Activated T-cell treated with anti-CD3 and anti-CD28 coated beads, Interleukin-2, amount 50 U/mL, for 24 hours (primary cell): ENCODE measurements at places on chromosomes 7 and 10.

GRCh38 chr7:43479543-43479942, 103.4 kb upstream of the STK17A start:
- DNase-seq: no peak

DNA sequence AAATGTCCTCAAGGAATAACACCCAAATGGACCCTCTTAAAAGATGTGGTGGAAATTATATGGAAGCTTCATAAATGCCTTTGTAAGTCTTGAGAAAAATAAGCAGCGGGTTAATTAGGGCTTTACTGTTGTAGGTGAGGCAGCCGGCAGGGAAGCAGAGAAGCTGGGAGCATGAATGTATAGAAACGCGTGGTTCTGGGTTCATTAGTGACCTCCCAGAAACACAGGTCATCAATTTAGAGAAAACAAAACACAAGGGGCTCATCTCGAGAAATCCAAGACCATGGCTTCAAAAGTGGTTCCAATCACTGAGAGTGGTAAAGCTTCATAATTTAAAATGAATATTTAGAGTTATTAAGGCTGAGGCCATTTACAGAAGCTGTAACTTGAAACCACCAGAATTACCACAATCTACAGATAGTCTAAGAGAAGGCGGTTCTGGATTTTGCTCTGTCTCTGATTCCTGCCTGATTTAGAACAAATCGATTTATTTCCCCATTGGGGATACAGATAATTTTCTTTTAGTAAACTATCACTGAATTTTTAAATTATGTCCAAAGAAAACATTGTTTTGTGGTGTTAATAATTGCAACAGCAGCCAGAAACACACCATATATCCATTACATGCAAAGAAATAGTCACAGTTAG, 20.7 kb downstream of the GARIN1A start:
- DNase-seq: no peak

DNA sequence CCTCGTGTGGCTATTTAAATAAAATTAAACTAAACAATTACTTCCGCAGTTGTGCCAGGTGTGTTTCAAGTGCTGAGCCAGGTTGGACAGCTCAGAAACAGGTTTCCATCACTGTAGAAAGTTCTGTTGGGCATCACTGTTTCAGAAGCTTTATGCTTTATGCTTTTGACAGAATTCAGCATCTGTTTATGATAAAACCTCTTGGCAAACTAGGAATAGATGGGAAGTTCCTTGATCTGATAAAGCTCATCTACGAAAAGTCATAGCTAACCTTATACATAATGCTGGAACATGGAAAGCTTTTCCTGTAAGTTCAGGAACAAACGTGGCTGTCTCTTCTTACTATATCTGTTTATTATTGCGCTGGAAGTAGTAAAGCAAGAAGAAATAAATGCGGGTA, 143.4 kb downstream of the DOCK1 start:
- no peak for DNase-seq

DNA sequence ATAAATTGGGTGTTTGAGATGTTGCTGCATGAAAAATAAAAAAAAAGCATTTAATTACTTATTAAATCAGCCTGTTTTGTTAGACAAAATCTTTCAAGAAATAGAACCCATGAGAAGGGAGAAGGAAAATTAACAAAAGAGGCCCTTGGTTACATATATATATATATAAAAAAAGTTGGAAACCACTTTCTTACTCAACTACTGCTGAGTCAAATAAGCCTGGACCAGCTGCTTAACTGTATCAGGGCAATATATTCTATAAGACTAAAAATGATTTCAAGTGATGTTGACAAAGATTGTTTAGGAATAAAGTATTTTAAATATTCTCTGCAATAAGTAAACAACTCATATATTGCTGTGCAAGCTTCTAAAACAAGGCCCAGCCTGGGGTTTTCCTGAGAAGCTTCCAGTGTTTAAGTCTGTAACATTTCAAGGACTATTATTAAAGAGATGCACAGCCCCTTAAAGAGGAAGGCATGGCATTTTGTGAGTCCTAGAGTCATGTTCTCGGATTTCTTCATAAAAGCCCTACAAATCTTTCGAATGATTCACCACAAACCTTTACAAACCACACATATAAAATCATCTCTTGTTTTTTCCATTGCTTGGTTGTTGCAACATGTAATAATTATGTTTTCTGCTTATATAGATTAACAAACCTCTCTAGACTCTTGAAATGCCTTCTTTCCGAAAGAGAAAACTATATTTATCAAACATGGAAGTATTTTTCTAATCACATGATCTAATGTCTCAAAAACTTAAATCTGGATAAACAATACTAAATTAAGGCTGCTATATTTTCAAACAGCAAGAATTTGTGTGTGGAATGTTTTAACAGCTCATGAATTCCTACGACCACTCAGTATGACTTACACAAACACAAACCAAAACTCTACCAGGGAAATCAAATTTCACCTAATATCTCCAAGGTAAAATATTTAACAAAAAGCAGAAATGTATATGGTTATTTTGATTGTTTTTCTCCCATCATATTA, 14.3 kb downstream of the JAZF1 start:
- no peak for DNase-seq

DNA sequence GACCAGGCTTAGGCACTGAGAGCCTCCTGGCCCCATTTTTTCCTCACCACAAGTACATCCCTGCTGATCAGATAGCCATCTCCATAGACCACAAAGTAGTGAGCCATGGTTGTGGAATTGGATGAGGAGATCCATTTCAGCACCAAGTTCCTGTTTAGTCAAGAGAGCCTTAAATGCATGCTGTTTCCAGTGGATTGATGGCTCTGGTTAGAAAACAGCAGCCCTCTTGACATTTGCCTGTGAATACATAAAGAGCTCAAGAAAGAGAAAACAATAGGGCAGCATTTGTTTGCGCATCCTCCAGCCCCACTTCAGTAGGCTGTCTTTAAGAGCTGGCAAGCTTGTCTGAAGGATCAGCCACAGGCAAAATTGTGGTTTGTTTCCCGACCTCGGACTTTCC, 251.2 kb downstream of the POU6F2 start:
- no peak for DNase-seq

DNA sequence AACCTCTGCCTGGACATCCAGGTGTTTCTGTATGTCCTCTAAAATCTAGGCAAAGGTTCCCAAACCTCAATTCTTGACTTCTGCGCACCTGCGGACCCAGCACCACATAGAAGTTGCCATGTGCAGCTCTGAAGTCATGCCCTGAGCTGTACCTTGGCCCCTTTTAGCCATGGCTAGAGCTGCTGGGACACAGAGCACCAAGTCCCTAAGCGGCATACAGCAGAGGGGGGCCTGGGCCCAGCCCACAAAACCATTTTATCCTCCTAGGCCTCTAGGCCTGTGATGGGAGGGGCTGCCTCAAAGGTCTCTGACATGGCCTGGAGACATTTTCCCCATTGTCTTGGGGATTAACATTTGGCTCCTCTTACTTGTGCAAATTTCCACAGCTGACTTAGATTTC, 14.6 kb downstream of the TMEM243 start:
- DNase-seq: no peak

DNA sequence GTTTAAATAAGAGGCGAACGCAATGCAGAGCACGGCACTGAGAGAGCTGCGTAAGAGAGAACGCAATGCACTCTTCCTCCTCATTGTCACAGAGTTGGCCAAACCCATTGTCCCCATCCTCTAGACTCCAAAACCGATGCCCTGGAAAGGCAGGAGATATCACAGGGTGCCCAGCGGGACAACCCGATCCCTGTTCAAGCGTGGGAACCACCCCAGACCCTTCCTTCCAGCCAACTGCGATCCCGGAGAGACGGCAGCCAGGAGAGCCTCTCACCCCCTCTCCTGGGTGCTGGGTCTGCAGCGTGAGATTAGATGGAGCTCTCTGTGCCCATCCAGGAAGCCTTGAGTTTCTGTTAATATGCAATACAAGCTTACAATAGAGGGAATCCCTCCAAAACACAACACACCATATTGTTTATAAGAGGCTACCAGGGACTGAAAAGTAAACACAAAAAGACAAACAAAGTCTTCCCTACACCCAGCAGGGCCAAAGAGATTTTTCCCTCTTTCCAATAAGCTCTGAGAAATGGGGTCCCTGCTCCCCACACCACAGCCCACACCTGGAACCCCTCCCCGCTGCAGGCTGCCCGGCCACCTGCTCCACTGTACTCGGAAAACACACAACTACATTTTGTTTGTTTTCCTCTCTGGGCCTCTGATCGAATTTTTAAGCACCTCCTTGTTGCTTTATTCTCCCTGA, 187.6 kb downstream of the ADARB2 start:
- no peak for DNase-seq

DNA sequence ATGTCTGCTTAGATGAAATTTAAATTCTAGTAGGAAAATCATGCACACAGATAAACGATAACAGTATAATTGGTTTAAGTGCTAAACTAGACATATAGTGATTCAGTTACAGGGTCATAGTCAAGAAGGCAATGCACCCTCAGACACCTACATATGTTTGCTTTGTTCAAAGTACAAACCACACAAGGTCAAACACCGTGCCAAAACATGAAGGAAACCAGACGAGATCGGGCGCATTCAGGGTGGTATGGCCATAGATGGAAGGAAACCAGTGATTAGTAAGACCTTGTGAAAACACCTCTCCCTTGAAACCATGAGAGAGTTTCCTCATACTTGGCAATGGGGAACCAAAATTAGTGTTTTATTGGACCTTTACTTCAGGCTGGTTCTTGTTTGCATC, 906.9 kb downstream of the PCDH15 start:
- no peak for DNase-seq

DNA sequence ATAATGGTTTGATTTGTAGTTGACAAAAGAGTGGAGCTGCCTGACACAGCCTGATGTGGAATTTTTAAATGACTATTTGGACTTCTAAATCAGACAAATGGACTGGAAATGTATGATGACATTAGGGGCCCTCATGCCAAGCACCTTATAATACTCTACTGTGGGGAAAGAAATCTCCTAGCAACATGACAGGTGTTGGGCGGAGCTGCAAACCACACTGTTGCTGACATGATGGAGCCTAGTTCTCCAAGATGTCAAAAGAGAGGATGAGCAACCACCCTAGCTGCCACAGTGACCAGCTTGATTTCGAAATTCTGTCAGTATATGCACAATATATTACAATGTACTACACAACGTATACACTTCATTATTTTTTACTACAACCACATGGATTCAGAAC, 65.8 kb downstream of the RHOBTB1 start:
- DNase-seq: no peak

DNA sequence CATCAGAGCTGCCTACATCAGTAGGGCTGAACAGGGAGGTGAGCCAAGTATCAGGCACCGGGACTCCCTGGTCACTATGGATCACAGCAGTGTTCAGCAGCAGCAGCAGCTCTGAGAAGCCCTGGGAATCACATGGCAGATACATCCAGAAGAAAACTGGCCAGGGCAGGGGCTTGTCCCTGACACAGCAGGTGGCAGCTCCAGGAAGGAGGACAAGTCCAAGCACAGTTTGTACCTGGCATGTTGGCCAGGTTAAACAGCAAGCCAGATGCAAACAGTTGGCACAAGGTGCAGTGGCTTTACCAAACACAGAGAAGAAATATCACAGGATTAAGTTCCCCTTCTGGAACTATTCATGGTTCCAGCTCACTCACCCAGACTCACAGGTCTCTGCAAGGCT, 139.4 kb downstream of the KCNMA1 start:
- DNase-seq: no peak

DNA sequence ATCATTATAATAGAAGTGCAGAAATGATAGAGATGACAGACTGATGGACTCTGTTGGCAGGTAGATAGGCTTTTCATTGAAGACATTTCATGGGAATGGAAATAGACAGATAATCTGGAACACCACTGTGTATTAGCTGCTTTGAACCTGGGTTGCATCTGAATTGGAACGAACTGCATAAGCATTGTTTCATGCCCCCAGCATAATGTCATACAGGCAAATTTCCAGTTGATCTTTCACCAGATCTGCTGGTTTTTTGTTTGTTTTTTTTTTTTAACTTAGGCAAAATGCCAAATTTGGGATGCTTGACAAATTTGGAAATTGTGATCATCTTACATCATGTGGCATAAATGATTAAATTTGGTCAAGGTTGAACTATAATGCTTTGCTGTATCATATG, 172.1 kb upstream of the AOAH start:
- DNase-seq: no peak

- no peak for DNase-seq
Observed at GRCh38 chr7:79785556-79785955, 332.1 kb upstream of the MAGI2 start.

DNA sequence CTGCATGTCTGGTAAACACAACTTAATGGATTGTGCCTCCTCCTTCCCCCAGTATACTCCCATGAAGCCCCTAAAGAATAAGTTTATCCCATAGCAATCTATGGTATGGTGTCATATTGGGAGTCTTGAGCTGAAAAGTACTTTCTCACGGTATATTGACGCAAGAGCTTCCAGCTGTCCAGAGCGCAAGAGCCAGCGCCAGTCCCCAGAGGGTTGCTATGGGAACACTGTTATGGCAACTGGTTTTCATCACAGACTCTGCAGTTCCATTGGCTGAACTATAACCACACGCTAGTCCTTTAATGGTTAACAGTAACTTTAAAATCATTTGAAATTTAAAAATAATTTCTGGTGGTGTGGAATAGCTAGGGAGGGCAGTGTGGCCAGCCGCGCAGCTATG, 46.9 kb downstream of the PRPF18 start:
- DNase-seq: no peak
